ENCODE measurements at places on chromosomes 16 and 17.
A peak's percentile ranks its signal among the peaks of the same experiment; 100 is the strongest.

- DNase-seq: no peak
Measured at GRCh38 chr17:45222289-45222995, 757 bp downstream of the FMNL1 start.

DNA sequence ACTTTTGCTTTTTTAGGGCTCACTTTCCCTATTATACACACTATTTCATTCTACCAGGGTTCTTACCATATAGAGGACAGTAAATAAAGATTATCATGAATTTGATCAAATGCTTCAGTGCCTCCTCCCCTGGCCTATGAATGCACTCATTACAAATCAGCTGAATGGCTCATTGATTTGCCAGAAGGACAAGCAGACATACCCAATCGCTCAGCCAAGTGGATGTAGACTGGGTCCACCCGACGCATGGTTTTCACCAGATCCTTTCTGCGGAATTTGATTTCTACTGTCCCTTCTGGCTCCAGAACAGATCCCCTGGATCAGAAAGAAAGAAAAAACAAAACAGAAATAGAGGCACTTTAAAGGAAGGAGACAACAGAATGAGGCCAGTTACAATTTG is 162.6 kb downstream of the AATF start:
- no peak for DNase-seq

DNA sequence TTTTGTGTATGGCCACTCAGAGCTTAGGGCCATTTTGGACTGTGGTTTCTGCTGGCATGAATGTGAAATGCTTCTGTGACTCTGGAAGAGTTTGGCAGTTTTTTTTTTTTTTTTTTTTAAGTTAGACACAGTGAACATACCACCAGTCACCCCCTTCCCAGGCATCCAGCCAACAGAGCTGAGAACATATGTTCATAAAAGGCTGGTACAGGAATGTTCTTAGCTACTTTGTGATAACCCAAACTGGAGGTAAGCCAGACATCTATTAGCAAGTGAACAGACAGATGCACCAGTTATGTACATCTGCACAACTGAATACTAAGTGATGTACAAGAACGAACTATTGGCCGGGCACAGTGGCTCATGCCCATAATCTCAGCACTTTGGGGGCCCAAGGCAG is 92.7 kb downstream of the ABCC1 start:
- peak; percentile 50 for DNase-seq

- DNase-seq: no peak
Measured at GRCh38 chr17:7192271-7192937, 13.2 kb upstream of the ASGR1 start.

DNA sequence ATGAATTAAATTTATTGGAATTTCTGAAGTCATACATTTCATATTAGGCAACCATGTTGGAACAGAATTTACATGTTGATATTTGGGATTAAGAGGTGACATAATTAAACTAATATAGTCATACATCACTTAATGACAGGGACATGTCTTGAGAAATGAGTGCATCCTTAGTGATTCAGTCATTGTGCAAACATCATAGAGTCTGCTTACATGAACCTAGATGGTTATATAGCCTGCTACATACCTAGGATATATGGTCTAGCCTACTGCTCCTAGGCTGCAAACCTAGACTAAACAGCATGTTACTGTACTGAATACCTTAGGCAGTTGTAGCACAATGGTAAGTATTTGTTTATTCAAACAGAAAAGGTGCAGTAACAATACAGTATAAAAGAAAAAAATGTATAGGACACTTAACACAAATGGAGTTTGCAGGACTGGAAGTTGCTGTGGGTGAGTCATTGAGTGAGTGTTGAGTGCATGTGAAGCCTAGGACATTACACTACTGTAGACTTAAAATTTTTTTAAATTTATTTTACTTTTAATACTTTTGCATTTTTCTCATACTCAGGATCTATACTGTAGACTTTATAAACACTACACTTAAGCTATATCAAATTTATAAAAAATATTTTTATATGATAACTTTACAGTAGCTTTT is 85.6 kb downstream of the OMG start:
- DNase-seq: no peak

DNA sequence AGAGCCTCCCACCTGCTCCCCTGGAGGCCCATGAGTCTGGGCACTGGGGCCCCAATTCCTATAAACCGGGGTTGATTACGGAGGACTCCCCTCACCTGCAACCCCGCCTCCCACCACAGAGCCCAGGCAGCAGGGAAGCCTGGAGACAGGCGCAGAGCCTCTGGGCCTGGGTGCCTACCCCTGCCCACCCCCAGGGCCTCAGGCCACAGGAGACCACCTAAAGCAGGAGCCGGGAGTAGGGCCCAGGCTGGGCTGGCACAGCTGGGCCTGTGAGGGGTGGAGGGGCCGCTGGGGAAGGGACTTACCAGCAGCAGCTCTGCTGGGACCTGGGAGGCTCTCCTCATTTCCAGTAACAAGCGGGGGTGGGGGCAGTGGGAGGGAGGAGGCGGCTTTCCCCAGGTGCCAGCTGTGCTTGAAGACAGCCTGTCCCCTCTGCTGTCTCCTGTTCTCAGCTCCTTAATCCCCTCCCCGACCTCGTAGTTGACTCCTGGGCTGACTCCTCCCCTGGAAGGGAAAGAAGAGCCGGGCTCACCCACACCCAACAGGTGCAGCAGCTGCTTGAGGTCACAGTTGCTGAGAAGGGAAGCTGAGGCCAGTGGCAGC is 46.8 kb downstream of the TMEM235 start:
- DNase-seq: no peak

GRCh38 chr17:65064452-65065019 is 8.0 kb upstream of the GNA13 start:
- DNase-seq: no peak

GRCh38 chr16:24758373-24758772 is 28.9 kb downstream of the TNRC6A start:
- DNase-seq: no peak

DNA sequence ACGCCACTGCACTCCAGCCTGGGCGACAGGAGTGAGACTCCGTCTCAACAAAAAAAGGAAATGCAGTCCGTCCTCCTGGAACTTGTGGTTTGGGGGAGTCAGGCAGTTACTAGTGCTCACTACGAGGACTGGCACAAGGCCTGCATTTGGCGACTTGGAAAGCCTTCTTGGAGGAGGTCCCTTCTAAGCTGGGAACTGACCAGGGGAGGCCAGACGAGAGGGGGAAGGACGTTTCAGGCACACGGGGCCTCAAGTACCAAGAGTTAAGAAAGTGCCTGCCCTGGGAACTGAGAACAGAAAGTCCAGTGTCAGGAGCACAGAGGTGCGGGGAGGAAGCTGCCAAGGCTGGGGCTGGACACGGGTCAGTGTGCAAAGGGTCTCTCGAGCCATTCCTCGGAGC is 89.9 kb downstream of the ABR start:
- DNase-seq: no peak

Data from mesothelial cell of epicardium (in vitro differentiated cells).